ENCODE measurements at places on chromosomes 13 and 19.

DNA sequence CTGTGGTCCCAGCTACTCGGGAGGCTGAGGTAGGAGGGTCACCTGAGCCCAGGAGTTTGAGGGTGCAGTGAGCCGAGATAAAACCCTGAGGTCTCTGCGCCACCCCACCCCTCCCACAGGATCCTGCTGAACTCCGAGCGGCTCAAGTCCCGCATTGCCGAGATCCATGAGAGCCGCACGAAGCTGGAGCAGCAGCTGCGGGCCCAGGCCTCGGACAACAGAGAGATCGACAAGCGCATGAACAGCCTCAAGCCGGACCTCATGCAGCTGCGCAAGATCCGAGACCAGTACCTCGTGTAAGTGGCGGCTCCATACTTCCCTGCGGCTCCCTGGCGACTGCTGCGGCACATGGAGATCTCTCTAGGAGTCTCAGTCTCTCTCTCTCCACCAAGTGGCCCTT, 6.6 kb upstream of the IFI30 start:
- no peak for DNase-seq

- no peak for DNase-seq
These were observed 694 bp downstream of the CLN5 start for GRCh38 chr13:76992548-76993001.

DNA sequence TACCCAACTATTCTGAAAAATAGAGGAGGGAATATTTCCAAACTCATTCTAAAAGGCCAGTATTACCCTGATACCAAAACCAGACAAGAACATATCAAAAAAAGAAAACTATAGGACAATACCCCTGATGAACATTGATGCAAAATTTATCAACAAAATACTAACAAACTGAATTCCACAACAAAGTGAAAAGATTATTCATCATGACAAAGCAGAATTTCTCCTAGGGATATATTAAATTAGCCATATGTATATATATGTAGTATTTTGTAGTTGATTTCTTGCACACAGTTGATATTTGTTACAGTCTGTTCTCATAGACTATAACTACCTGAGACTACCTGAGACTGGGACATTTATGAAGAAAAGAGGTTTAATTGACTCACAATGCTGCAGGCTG, 495.0 kb upstream of the SPRY2 start:
- no peak for DNase-seq

GRCh38 chr13:35470671-35471661, 5.5 kb downstream of the MAB21L1 start:
- no peak for DNase-seq

DNA sequence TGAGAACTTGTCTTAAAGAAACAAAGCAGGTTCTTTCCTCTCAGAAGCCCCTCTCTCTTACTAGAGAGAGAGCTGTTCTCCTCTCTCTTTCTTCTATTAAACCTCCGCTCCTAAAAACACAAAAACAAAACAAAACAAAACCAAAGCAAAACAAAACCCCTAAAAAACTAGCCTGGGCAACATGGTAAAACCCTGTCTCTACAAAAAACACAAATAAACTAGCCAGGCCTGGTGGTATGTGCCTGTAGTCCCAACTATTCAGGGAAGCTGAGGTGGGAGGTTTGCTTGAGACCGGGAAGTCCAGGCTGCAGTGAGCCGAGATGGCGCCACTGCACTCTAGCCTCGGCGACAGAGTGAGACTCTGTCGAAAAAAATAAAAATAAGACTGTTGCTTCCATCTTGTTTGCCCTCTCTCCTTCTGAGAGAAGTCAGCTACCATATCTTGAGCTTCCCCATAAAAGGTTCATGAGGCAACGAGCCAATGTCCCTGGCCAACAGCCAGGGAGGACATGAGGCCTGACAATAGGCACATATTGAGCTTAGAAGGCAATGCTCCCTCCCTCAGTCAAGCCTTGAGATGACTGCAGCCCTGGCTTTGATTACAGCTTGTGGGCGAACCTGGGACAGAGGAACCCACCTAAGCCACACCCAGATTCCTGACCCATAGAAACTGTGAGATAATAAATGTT, 17.5 kb upstream of the FLT3 start:
- DNase-seq, result no peak

DNA sequence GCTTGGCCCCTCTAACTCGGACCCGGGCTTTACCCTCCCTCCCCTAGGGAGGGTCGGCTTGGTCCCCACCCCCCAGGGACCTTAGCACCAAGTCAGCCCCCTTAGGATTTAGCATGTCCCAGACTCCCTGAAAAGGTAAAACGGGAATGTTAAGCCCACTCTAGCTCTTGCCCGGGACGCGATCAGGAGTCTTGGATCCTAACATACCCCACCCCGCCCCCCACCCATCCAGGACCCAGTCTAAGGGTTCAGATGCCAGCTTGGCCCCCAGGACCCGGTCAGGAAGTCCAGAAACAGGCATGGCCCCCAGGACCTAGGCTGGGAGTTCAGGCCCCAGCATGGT, 437 bp downstream of the EPOR start:
- DNase-seq, result no peak

DNA sequence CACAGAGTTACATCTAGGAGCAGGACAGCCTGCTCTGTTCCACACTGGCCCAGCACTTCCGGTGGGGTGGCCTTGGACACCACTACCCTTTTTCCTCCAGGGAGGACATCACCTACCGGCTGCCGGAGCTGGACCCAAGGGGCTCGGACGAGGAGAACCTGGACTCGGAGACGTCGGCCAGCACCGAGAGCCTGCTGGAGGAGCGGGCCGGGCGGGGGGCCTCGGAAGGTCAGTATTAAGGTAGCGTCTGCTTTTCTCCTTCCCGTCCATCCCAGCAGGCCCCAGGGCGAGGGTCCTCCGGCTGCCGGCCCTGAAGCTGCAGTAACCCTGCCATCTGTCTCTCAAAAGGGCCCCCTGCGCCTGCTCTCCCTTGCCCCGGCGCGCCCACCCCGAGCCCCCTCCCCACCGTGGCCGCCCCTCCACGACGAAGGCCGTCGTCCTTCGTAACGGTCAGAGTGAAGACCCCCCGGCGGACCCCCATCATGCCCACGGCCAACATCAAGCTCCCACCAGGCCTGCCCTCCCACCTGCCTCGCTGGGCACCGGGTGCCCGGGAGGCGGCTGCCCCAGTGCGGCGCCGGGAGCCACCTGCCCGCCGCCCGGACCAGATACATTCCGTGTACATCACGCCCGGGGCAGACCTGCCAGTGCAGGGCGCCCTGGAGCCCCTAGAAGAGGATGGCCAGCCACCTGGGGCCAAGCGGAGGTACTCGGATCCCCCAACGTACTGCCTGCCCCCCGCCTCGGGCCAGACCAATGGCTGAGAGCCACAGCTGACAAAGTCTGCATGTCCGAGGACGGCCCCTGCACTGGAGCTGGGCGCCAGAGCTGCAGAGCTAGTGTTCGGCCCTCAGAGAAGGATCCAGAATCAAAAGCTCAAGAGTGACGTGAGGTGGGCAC, 3.4 kb upstream of the USE1 start:
- no peak for DNase-seq

- DNase-seq, result peak; percentile 61
These were observed 1.1 kb downstream of the ISYNA1 start for GRCh38 chr19:18436671-18437490.

DNA sequence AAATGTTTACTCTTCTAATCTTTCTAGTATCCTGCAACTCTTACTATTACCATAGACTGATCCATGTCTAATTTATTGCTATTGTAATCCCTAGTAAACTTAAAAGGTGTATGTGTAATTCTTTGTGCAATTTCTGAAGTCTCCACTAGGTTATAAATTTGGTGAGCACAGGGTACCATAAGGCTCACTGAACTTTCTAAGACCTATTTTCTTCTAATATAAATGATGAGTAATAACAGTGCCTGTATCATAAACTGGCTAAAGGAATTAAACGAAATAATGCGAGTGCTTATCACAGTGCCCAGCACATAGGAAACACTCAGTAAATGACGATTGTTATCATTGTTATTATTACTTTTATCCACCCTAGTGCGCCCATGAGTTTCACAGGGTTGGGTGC, 119.1 kb downstream of the KLF12 start:
- DNase-seq, result no peak

GRCh38 chr19:16860118-16860517, 28.7 kb upstream of the F2RL3 start:
- no peak for DNase-seq

GRCh38 chr13:79003989-79004898, 345.3 kb upstream of the OBI1 start:
- no peak for DNase-seq

DNA sequence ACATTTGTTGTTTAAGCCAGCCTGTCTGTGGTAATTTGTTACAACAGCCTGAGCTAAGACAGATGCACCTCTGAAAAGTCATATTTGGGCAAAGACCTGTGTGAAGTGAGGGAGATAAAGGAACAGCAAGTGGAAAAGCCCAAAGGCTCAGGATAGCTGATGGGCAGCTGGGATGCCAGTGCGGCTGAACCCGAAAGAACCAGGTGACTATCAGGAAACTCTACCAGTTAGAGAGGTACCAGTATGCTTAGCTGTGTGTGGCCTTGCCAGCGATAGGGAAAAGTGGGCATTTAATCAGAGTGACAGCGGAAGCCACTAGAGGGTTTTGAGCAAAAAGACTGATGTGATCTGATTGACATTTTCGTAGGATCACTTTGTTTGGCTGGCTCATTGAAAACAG, 764.8 kb upstream of the GPC6 start:
- no peak for DNase-seq

DNA sequence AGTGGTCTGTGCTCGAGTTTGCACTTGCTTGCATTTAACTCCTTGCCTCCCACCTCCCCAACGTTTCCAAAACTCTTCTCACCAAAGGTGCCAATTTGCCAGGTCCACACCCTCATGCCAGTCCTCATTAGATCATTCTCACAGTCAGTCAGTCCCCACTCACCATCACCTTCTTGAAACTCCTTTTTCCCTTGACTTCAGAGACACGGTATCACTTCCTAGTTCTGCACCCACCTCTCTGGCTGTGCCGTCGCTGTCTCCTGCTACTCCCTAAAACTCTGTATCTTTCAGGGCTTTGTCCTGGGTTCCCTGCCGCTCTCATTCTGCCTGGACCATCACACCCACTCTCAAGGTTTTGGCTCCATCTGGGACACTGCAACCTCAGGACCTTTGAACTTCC, 19.6 kb downstream of the OLFM2 start:
- no peak for DNase-seq

DNA sequence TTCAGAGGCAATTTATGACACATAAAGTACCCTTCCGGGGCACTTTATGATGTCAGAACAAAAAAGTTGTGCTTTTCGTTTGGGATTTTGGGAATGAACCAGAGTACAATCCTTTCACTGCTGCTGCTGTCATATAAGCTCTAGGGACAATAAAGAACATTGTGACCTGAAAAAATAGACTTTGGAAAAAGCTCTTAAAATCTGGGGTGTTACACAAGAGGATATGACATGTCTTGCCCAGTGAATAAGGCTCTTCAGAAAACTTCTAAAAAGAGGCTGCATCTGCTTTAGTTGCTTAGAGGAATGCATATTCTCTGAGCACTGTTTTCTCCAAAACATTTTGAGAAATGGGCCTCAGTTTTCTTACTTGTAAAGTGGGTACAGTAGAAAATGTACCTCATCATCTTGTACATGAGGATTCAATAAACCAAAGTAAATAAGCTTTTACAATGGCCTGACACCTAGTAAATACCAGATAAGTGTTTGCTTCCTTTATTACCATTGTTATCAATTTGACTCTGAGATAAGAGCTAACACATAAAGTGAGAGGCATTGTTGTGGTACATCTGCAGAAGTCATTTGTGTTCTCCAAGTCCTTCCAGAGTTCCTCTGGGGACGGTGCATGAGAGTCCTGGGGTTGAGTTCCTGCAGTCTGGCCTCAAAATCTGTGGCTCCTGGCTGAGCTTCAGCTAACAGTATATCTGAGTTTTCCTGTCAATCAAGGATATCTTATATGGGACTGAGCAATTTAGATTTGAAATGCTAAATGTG, 67.4 kb upstream of the EDNRB start:
- DNase-seq, result no peak

DNA sequence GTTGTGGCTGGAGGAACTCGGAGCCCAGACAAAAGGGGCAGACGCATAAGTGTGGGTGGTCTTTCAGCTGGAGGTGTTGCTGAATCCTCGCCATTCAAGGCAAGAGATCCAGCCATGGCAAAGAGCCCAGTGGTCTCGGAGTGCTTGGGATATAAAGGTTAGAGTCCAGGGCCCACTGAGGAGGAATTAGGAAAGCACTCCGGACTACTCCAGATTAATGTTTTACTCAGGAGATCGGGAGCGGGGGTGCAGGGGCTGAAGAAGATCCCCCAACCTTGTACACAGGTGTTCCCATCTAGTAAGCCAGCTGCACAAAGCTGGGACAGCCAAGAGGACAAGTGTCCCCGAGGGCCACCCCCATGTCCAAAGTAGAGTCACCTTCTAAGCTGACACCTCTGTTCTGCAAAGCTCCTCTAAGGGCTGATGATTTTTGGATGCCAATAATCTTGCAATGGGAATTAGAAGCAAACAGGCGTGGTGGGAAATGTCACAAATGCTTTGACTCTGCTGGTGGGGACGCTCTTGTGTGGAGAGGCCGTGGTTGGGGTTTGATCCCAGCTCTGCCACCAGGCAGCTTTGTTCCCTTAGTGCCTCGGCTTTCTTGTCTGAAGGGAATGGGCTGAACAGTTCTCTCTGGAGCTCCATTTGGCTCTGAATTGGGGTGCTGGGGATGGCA, 194.3 kb upstream of the SOX1 start:
- DNase-seq, result no peak

DNA sequence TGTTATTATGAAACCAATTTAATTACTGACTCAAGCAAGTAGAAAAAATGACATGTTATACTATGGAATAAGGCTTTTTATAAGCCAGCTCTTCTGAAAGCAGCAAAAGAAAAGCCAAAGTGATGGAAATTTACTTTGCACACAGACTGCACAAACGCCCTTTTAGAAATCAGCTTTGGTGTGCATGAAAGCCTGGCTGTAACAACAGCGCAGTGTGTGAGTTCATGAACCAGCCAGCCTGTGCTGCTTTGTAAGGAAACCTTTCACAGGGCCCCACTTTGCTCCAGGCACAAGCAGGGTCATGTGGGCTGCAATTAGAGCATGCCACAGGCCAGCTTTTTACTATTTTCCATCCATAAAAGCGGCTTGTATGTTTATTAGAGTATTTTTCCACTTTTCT, 13.6 kb upstream of the IFT88 start:
- no peak for DNase-seq

- no peak for DNase-seq
These were observed 1937.3 kb downstream of the OLFM4 start for GRCh38 chr13:54965881-54966280.

DNA sequence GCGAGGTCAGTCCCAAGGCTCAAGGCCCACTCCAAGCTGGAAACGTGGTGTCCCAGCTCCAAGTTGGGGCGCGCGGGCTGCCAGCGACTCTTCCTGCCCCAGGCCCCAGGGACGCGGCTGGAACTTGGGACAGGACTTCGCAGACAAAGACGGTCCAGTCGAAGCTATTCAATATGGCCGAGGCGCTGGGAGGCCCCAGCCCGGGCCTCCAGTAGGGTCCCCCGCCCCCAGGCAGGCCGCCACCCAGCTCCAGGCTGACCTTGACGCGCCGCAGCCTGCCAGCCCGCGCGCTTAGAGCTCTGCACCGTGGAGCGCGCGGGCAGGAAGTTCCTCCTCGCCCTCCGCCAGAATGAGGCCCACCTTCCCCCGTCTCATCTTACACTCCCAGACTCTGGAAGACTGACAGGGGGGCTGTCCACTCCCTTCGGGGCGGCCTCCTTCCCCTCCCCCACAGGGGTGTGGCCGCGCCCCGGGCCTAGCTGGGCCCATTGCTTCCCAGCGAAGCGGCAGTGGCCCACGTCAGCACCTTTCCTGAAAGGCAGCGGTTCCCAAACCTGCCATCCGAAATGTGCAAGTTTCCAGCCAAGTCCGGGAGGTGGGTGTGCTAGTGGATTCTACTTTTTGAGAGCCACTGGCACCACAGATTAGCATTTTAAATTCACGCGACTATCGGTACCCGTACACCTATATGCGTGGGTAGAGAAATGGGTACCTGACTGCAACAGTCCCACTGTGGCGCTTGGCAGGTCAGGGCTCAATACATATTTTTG, at the start of gene CCDC8:
Gene CCDC8, minus strand, starts transcription at position 303 of the 770 bp plus-strand sequence. CDS start 754 bp downstream, outside the sequence.
- DNase-seq, result no peak

Measured in KG1 (cell line).